AG20443 (cell line): ENCODE measurements at places on chromosomes 16 and 17.

GRCh38 chr16:83248735-83249463 lies 558.9 kb upstream of the HSBP1 start:
- no peak for DNase-seq

DNA sequence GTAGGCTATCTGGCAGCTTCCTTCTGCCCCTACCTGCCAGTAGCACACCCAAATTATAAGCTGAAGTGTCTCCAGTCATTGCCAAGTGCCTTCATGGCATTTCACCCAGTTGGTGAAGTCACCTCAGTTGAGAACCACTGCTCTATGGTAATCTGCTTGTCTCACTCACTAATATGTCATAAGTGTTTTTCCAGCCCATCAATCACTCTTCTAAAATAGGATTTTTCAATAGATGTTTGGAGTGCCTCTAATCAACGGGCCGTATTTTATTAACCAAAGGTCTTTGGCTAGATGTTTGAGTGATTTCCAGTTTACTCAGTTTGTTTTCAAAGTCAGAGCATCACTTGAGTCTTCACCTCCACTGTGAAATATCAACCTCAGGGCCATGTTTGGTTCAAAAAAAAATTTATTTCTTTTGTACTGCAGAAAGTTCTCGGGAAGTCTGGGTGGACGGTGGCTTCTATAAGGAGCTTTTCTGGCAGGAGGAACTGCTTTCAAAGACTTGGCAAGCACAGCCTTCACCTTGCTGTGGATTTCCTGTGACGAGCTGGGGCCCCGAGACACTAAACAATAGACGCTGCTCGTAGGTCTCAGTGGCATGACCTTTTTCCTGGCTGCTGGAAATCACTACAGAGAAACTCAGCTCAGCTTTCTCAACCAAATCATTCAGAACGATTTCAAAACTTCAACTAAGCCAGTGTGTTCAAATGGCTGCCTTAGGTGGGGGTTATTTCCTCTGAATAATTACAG lies 95.2 kb upstream of the FOXF1 start:
- DNase-seq, result no peak

DNA sequence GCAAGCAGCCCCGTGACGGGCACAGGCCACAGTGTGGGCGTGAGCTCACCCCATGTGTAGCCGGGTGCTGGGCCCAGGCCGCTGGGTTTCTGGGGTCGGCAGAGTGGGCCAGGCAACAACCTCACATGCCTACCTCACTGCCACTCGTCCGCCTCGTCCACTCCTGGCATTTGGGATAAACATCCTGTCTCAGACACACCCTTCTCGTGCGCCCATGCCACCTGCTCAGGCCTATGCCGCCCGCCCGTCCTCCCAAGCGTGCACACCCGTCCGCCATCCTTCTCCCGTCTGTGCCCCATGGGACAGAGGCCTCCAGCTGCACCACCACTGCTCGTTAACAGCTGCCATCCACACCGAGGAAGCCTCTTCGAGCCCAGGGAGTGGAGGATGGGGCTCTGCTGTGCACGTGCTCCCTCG lies 64.3 kb downstream of the KLHDC4 start:
- no peak for DNase-seq

- DNase-seq, result no peak
These were observed 7.6 kb upstream of the BEAN1 start for GRCh38 chr16:66419527-66419926.

GRCh38 chr17:13320046-13320785 lies 281.5 kb downstream of the HS3ST3A1 start:
- no peak for DNase-seq

- peak; percentile 3 for DNase-seq
These were observed 28.2 kb downstream of the TNFRSF13B start for GRCh38 chr17:16943541-16944333.

DNA sequence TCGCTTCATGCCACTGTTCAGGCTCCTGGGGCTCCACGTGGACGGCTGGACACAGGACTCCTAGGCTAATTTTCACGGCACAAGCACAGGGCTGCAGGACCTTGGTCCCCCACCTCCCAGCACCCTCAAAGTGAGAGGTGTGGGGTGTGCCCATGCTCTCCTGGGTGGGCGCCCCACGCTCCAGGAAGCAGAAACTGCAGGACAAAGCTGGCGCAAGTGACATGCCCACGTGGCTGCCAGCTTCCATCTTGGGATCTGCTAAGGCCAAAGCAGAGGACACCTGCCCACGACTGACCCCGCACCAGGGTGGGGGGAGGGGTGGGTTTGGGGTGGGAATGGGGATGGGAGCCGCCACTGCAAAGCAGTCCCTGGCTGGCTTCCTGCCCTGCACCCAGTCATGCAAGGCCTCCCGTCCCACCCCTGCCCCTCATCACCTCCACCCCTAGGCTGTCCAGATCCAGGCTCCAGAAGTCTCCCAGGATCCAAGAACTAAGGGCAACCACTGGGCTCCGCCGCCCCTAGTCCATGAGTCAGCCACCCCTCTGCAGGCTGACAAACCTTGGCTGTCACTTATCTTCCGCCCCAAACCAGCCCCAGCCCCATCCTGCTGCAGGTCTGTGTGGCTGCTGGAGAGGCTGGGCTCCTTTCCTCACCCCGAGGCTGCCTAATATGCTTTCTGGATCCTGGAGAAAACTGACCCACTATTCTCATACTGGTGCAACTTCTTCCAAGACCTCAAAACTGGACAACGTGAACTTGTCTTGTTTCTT lies 11.1 kb downstream of the USP6 start:
- DNase-seq, result no peak

DNA sequence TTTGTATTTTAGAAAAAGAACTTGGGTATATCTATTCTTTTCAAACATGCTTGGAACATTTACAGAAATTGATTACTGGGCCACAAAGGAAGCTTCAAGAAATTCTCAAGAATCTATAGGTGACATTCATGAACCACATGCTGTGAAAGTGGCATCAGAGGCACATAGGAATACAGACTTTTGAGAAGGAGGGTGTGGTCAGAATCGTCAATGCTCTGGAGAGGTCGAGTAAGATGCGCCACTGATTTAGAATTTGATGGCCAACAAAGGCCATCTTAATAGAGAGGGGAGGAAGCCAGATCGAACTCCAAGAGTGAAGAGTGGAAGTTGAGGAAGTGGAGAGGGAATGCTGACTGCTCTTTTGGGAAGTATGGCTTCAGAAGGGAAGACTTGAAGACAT lies 3.5 kb upstream of the NSMCE1 start:
- no peak for DNase-seq

DNA sequence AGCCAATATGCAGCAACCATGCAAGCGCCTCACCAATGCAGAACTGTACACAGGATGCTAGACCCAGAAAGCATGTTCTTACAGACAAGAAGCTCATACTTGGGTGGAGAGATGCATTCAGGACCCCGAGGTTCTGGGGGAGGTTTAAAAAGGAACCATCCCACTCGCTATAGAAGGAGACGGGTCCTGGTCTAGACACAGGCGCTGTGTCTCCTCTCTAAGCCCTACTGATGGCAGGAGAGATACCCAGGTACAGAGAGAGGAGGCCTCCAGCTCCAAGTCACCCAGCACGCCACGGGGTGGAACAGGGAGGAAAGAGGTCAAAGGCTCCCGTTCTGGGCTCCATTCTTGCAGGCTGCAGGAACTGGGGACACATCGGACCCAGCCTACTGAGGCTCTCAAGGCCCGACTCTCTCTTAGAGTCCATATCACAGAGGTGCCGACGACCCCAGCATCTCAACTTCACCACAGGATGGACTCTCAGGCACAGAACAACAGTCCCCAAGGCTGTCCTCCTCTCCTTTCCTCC lies 28.0 kb downstream of the SRCIN1 start:
- DNase-seq, result no peak

GRCh38 chr16:82835487-82836155 lies 208.9 kb downstream of the CDH13 start:
- DNase-seq, result no peak

GRCh38 chr17:77324227-77324626 lies 183.5 kb downstream of the SEC14L1 start:
- no peak for DNase-seq

DNA sequence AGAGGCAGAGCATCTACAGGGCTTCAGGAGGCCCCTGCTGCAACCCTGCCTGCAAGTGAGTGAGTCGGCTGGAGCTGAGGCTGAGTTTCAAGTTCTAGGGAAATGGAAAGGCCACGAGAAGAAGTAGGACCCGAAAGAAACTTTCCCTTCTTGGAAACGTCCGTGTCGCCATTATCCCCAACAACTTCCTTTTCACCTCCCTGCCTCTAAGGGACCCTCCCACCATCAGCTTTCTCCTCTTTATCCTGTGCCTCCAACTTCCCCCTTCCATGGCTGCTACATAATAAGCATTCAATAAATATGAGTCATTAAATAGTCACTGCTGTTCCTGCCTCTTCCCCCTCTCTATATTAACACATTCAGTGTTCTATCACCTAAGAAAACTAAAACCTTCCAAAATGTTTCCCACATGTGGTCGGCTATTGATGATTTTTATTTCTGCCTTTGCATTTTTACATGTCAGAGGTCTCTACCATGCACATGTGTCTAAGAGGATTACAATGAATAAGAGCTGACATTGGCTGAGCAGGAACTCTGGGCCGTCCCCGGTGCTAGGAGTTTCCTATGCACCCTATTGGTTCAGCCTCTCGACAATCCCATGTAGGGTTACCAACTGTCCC lies 115.9 kb upstream of the TNRC6C start:
- DNase-seq, result peak; percentile 59

DNA sequence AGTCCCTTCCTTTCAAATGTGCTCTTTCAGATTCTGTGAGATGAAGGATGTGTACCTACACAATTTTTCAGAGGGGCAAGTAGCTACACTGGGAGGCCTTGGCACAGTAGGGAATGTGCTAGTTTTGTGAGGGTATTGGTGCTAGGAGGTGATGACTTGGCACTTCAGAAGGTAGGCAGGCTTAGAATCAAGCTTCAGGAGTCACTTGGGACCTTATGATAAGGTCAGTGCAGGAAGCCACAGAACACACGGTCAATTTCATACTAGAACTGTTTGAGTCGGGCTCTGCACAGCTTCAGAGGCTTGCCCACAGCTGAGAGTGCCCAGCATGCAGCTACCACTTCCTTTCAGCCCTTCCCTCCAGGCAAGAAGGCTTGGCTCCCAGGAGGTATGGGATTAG lies 6.1 kb downstream of the CMTM1 start:
- DNase-seq, result no peak

DNA sequence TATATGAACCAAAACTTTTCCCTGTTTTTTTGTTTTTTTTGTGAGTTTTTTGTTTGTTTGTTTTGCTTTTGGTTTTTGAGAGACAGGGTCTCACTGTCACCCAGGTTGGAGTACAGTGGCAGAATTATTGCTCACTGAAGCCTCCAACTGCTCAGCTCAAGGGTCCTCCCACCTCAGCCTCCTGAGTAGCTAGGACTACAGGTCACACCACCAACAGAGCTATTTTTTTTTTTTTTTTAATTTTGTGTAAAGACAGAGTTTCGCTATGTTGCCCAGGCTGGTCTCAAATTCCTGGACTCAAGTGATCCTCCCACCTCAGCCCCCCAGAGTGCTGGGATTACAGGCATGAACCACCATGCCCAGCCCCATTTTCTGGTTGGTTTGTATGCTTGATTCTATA lies 28.6 kb downstream of the CMTM4 start:
- DNase-seq, result no peak

- no peak for DNase-seq
These were observed 68.7 kb downstream of the ARSG start for GRCh38 chr17:68359791-68360535.

DNA sequence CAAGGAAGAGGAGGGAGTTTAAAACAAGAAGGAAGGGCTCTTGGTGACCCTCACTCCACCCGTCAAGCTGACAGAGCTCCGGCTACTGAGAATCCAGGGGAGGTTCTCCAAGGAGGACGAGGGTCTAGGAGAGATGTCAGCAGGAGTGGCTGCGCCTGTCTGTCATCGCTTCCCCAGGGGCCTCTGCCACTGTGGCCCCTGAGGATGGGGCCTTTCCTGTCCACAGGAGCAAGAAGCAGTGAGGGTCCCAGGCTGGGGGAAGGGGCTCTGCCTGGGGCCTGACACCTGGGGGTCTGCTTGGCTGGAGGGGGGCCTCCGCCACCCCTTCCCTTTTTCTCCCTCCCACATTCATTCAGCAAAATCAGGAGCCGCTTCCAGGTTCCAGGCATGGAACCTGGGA lies 66.5 kb upstream of the TNRC6C start:
- DNase-seq, result no peak

GRCh38 chr16:74192281-74192797 lies 104.3 kb upstream of the PSMD7 start:
- DNase-seq, result no peak

DNA sequence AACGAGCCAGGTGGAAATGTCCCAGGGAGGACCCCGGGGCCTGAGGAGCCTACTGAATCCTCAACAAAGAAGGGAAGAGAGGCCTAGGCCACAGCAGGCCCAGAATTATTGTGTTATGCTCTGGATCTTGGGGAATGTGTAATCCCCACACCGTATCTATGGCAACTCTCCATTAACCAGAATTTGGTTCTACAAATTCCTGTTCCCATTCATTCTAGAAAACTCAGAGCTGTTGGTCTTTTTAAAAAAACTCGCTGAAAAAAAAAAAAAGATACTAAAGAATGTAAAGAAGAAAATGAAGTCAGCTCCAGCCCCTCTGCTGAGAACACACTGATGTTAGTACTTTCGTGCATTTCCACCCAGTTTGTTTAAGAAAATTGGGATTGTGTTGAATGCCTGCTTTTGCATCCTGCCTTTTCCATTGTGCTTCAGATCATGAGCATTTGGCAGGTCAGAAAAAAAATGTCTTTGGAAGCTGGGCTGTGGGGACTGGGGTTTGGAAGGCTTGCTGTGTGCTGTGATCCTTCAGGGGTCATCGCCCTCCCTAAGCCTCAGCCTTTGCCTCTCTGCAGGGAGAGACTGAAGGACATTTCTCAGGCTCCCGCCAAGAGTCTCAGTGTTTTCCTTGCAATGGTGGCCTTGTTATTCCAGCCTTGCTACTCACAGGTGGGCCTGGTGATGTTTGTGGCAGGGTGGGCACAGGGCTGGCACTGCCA lies 69.5 kb downstream of the SREBF1 start:
- DNase-seq, result peak; percentile 39

DNA sequence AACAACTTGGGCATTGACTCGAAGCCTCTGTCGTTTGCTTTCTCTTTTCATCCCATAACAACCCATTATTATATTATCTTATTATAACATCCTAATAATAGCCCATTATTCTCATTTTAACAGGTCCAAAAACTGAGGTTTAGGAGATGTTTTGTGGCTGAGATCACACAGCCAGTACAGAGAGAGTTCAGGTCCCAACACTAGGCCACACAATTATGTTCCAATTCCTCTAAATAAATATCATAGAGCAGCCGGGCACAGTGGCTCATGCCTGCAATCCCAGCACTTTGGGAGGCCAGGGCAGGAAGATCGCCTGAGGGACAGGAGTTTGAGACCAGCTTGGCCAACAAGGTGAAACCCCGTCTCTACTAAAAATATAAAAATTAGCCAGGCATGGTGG lies 40.3 kb upstream of the KIFC3 start:
- DNase-seq, result no peak

- DNase-seq, result no peak
These were observed 29.9 kb downstream of the METTL16 start for GRCh38 chr17:2481760-2482159.

GRCh38 chr16:9599415-9600120 lies 508.1 kb downstream of the HAPSTR1 start:
- DNase-seq, result no peak

DNA sequence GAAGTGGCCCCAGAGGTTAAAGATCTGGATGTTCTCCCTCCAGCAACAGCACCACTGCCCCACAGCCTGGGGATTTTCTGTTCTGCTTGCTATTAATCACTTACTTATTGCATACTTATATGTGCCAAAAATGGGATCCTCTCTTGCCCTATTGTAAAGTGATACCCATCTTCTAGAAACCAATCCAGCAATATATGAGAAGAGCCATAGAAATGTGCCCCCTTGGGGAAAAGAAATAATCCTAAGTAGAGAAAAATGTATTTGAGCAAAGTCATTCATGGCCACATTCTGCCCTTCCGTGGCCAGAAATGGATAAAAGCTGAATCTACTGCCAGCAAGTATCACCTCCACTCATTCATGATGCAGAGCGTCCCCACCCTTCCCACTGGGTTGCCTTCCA lies 20.9 kb downstream of the SOST start:
- no peak for DNase-seq
